T-helper 2 cell (primary cell): ENCODE measurements at places on chromosomes 4 and X.

GRCh38 chr4:89108091-89108490 is 3.2 kb upstream of the TIGD2 start:
- no peak for DNase-seq

DNA sequence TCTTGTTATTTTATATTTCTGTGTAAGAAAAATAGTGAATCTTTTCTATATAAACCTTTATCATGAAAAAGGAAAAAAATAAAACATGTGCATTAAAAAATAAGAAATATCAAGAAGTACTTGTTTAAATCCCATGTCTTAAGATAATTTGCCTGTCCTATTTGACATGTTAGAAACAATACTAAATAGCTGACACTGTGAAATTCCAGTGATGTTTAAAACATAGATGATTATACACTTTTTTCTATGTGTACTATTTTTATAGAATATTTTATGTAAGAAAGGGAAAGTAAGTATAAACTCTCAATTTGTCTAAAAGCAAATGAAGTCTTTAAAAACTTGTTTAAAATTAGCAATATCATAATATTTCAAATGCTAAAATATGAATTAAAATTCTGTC is 543.2 kb upstream of the ATOH1 start:
- no peak for DNase-seq

GRCh38 chr4:121822796-121823504 is 733 bp downstream of the CCNA2 start:
- no peak for DNase-seq

DNA sequence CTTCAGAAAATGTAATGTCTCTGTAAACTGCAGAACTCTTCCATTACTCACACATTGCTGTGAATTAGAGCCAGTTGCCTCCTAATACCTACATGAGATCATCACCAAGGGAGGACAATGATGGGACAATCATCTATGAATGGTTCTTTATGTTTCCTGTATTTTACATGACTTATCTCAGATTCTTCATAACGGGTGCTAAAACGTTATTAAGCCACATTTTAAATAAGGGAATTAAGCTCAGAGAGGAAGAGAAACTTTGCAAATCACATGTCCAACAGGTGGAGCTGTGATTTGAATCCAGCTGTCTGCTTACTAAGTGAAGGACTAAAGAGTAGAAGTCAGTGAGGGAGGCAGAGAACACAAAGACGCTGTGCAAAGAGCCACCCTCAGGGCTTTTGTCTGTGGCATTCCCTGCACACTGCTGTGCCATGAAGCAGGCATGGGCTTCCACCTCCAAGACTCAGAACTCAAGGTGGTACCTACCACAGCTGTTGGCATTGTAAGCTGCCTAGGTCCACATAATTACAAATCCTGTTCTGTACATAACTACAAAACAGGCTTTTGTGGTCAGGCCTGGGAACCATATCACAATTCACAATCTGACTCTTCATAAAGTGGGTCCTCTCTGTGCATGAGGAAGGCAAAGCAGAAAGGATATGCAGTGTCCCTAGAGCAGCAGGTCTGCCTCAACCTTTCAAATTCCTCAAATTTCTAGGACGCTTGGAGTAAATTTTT is 12.8 kb downstream of the TBC1D9 start:
- no peak for DNase-seq

GRCh38 chrX:65596270-65597034 is 61.9 kb upstream of the LAS1L start:
- no peak for DNase-seq

DNA sequence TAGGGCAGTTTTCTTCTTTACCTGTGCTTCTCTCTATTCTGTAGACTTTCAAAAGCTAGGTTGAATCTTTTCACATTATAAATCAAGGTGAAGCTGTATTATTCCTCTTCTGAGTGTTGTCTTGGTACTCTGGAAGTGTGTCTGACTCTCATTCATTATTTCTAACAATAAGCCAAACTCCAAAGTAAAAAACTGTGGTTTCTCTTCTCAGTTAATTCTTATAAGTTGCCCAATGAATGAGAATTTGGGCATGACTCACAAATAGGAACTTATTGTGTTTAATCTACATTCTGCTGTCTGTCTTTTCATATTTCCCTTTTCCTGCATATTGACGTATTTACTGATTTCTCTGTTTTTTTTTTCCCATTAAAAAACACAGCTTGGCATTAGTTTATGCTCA is 714.5 kb downstream of the CCSER1 start:
- no peak for DNase-seq
